Stimulated activated CD8-positive, alpha-beta memory T cell treated with anti-CD3 and anti-CD28 coated beads, Interleukin-12 subunit alpha, Interleukin-12 subunit beta, amount 100 ng/mL, for 1 hour (primary cell): ENCODE measurements at places on chromosomes 5 and 9.

DNA sequence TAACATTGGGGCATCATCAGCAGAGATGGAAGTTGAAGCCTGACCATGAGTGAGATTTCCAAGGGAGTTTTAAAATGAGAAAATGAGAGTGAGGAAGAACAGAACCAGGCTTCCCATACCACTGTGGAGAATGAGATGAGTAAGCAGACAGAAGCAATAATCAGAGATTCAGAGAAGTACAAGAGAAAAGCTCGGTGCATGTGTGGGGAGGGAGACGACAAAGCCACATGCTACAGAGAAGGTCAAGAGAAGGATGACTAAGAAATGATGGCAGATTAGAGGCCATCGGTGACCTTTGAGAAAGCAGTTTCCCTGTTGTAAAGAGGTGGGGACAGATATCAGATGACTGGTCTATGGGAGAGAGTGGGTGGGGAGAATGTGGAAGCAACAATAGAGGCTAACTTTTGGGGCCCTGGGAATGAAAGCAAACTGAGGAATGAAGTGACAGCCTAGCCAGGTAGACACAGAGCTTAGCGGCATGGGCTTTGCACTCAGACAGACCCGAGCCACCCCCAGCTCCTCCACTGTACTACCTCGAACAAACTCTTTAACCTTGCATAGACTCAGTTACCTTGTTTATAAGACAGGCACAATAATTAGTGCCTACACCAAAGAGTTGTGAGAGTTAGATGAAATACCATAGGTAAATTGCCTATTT lies 207.7 kb downstream of the PIK3R1 start:
- DNase-seq, result no peak

GRCh38 chr9:75389101-75389500 lies 300.8 kb downstream of the OSTF1 start:
- DNase-seq, result no peak

- no peak for DNase-seq
These were observed 546 bp downstream of the DNAJB5 start for GRCh38 chr9:34989946-34990635.

- DNase-seq, result no peak
These were observed 59.6 kb upstream of the SPATA31C2 start for GRCh38 chr9:88197781-88198340.

DNA sequence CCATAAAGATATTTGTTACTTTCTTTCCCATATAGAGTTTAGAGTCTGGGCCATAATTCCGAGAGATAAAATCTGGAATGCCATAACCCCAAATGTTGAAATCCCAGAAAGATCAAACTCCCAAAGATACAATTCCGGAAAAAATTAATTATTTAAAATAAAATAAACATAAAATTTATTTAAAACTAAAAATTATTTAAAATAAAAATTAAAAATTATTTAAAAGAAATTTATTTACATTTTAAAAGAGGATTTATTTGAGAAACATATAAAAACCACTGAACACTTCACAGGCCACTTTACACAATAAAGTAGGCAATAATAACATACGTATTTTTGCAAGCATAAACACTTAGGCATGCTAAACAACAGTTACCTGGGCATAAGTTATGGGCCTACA lies 57.9 kb downstream of the SHC3 start:
- DNase-seq, result no peak

DNA sequence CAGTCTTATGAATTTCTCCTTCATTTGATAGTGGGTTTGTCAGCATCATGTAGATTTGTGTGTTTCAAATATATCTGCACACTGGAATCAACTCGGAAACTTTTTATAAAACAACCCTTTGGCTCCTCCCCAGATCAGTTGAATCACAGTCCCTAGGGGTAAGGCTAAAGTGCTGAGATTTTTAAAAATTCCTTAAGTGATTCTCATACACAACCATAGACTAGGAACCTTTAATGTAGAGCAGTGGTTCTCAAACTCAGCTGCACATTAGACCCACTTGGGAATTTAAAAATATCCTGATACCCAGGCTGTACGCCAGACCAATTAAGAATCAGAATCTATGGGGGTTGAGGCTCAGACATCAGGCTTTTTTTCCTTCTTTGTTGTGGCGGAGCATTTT lies 17.5 kb upstream of the JAK2 start:
- no peak for DNase-seq

GRCh38 chr5:4989118-4989517 lies 151.0 kb upstream of the ADAMTS16 start:
- no peak for DNase-seq

DNA sequence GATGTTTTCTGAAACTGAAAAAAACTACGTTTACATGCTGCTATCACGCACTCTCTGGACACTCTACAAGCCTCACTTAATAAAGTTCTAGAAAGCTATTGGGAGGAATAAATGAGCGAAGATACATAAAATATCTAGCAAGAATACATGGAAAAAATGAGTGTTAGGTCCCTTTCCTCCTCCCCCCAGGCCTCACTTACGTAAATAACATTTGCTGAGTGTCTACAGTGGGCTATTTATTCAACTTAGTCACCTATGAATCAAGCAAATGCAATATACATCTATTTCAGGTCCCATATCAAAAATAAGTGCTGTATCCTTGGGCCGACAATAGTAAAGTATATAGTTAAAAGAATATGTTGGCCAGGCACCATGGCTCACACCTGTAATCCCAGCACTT lies 62.5 kb downstream of the FRMD3 start:
- no peak for DNase-seq

- DNase-seq, result no peak
These were observed 28.3 kb upstream of the APC start for GRCh38 chr5:112709416-112709815.

GRCh38 chr5:74149395-74149794 lies 491.1 kb downstream of the ENC1 start:
- DNase-seq, result no peak

DNA sequence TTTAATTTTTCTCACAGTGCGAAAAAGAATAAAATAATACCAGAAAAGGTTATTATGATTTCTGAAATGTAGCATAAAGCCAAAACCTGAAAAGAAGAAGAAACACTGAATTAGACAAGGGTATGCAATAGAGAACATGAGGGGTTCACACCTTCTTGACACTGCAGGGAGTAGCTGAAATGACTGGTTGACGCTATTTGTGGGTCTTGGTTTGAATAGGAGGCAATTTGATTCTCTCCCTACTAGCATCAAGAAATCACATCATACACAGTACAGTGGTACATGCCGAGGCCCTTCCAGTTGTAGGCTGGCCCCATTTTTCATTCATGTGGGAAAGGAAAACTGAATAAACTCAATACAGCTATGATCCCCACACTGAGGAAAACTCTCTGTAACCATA lies 68.6 kb downstream of the NR3C1 start:
- DNase-seq, result no peak

DNA sequence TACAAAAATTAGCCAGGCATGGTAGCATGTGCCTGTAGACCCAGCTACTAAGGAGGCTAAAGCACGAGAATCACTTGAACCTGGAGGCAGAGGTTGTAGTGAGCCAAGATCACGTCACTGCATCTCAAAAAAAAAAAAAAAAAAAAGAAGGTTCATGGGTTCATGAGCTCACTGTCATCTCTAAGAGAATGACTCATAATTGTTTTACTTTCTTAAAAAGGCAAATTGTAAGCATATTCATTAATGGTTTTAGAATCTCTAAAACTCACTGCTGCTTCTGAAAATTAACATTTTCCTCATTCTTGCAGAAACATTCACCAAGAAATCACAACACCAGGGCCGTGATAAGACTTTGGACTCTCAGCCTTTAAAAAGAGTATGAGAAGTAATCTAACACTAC lies 103.6 kb downstream of the GNA14 start:
- no peak for DNase-seq

- no peak for DNase-seq
These were observed 99.7 kb downstream of the SERINC5 start for GRCh38 chr5:80156156-80156555.

DNA sequence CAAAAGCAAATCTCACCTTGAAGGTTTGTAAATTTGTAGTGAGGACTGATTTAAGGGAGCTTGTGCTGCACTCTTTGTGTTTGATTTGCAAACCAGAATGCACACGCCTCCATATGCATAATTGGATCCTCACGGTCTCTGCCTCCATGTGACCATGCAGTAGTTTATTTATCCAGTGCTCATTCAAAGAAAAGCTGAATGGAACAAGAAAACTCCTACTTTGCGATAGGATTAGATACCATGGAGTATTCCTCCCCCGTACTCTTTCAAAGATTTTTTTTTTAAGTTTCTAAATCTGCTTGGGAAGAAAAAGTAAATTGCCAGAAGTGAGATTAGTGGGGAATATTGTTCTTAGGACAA lies 290.4 kb upstream of the TUT7 start:
- no peak for DNase-seq

GRCh38 chr9:121884057-121884541 lies 209.0 kb downstream of the TTLL11 start:
- DNase-seq, result no peak

GRCh38 chr9:5643005-5643624 lies 14.2 kb downstream of the RIC1 start:
- DNase-seq, result no peak

GRCh38 chr5:151471276-151471675 lies 23.9 kb downstream of the SLC36A1 start:
- no peak for DNase-seq

GRCh38 chr9:124355941-124356744 lies 59.1 kb downstream of the PSMB7 start:
- no peak for DNase-seq

GRCh38 chr9:13863112-13863511 lies 450.8 kb downstream of the NFIB start:
- DNase-seq, result no peak

- DNase-seq, result no peak
These were observed 158.8 kb upstream of the SPEF2 start for GRCh38 chr5:35458824-35459207.

DNA sequence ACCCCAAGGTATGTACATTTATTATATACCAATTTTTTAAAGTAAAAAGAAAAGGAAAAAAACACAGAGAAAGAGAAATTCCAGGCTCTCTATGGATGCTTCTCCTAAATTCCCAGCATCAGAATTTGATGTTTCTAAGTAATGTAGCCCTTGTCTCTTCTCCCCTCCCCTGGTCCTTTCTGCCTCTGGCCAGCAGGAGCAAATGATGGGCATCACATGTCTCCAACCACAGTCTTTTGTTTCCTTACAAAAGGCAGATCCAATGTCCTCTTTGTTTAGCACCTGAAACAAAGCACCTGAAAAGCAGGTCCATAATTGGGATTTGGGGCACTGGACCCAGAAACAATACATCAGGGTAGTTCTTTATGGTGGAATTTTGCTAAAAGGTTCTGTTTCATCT lies 50.4 kb upstream of the APC start:
- DNase-seq, result no peak

DNA sequence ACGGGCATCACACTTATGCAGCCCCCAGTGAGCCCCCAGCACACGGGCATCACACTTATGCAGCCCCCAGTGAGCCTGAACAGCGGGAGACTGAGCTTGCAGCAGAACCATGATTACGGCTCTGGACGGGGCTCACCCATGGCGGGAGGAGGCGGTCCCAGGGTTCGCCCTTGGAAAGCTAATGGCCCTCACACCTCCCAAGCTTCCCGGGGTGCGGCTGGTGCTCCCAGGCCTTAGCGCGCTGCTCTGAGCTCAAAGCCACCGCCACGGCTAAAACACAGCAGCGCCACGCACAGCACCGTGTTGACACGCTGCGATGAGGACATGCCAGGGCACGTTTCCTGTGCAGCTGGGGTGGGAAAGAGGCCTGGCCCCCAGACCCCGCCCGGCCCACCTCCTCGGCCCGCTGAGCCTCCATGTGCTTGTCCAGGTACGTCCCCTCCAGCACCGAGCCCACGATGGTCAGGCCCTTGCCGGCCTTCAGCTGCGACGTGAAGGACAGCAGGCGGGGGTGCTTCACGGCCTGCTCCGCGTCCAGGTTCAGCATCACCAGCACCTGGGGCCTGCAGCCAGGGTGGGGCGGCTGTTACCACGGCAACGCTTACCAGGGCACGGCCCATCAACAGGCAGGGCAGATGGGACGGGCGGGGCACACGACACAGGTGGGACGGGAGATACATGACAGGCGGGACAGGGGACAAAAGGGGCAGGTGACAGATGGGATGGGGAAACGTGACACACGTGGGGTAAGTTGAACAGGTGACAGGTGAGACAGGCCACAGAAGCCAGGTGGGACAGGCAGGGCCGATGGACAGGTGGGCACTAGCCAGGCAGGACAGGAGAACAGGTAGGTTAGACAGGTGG lies 38.4 kb downstream of the SLC12A7 start:
- DNase-seq, result no peak

GRCh38 chr5:76813982-76814562 lies 4.8 kb upstream of the F2RL1 start:
- DNase-seq, result no peak

GRCh38 chr5:24591426-24591825 lies 53.4 kb downstream of the CDH10 start:
- no peak for DNase-seq

GRCh38 chr5:136332223-136333015 lies 32.9 kb downstream of the TRPC7 start:
- DNase-seq, result no peak

GRCh38 chr9:93303258-93303771 lies 119.4 kb downstream of the WNK2 start:
- no peak for DNase-seq

GRCh38 chr9:137211532-137211931 lies 6.0 kb downstream of the NDOR1 start:
- no peak for DNase-seq

GRCh38 chr5:76805821-76806505 lies 12.9 kb upstream of the F2RL1 start:
- DNase-seq, result no peak

DNA sequence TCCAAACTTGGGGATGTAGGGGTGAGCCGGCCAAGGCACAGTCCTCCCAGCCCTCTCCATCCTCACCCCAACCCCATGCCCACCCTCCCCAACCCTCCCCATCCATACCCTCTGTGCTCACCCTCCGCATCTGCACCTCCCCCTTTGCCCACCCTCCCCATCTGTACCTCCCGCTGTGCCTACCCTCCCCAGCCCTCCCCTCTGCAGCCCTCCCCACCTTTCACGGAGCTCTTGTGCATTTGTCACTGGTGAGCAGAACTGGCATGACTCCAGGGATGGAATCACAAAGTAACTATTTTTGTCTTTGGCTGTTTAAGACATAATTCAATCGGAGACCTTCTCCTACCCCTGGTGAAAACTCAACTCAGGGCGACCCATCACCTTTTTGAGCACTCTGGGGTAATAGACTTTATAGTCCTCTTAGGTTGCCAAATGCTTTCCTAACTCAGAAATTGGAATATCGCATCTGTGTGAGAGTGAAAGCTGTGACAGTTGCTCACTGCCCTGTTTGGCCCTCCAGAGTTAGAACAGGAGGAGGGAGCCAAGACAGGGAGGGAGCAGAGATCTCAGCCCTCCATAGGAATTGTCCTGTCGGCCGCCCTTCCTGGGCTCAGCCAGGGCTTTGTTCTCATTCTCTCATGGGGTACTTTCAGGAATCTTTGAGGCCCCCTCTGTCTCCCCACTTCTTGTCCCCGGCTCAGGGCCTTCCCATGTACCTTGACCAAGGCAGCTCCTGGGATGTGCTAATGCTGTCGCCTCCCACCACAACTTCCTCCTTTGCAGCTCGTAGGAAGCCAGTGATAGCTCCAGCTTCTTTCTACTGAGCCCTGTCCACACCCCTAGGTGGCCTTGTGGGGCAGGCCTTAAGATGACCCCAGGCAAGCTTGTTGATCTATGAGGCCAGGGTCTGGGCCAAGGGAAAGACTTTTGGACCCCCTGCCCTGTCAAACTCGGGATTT lies 36.2 kb downstream of the OTULIN start:
- no peak for DNase-seq

GRCh38 chr5:67902497-67902830 lies 313.1 kb upstream of the PIK3R1 start:
- DNase-seq, result no peak
